ENCODE measurements at places on chromosomes 2 and 18.

- no peak for DNase-seq
These were observed 142.9 kb upstream of the NCKAP5 start for GRCh38 chr2:133711201-133711600.

GRCh38 chr2:99035920-99036319 lies 99.9 kb upstream of the CRACDL start:
- DNase-seq: no peak

DNA sequence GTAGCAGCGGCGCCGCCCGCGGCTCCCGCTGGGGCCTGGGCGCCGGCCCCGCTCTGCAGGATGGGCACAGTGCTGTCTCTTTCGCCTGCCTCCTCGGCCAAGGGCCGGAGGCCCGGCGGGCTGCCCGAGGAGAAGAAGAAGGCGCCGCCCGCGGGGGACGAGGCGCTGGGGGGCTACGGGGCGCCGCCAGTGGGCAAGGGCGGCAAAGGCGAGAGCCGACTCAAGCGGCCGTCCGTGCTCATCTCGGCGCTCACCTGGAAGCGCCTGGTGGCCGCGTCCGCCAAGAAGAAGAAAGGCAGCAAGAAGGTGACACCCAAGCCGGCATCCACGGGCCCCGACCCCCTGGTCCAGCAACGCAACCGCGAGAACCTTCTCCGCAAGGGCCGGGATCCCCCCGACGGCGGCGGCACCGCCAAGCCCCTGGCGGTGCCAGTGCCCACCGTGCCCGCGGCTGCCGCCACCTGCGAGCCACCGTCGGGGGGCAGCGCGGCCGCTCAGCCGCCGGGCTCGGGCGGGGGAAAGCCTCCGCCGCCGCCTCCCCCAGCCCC lies 369 bp downstream of the CDK5R2 start:
- DNase-seq: no peak

- no peak for DNase-seq
These were observed 148.5 kb downstream of the FHOD3 start for GRCh38 chr18:36446059-36446458.

DNA sequence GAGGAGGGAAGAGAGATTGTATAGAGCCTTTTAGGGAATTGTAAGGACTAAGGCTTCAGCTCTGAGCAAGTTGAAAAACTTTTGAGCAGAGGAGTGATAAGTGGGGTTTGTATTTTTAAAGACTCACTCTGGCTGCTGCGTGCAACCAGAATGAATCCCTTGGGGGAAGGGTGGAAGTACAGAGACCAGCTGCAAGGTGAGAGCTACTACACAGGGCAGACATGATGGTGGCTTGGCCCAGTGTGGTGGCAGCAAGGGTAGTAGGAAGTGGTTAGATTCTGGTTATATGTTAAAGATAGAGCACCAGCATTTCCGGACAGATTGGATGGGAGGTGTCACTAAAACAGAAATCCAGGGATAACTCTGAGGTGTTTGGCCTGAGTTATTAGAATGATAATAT lies 10.1 kb upstream of the SESTD1 start:
- no peak for DNase-seq

GRCh38 chr18:59272221-59272888 lies 899 bp downstream of the RAX start:
- DNase-seq: no peak

DNA sequence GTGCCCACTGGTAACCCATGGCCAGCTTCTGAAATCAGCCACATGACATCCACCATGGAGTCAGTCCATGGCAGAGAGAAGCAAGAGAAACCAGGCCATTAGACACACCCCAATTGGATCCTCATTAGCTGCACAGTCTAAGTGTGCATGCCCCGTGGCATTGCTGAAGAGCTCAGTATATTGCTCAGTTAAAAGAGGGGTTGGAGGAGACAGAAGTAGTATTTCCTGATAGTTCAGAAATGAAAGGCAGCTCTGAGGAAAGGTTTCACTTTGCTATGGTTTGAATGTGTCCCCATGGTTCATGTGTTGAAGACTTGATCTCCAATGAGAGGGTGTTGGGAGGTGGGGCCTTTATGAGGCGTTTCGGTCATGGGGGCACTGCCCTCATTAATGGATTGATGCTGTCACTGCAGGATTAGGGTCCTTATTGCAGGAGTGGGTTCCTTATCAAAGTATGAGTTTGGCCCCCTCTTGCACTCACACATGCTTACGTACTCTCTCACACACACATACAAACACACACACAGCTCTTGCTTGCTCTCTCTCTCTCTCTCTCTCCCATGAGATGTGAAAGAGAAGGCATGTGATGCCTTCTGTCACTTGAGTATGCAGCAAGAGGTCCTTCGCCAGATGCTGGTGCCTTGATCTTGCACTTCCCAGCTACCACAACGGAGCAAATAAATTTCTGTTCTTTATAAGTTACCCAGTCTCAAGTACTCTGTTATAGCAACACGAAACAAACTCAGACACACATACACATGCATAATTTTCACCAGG lies 58.0 kb downstream of the TMEM163 start:
- no peak for DNase-seq

GRCh38 chr2:72427022-72427861 lies 279.6 kb upstream of the CYP26B1 start:
- no peak for DNase-seq

- DNase-seq: no peak
These were observed 1308.2 kb upstream of the NRXN1 start for GRCh38 chr2:52340171-52340570.

- no peak for DNase-seq
These were observed 25.3 kb upstream of the STARD7 start for GRCh38 chr2:96233880-96234316.

GRCh38 chr2:98347298-98348065 lies 1.2 kb downstream of the CNGA3 start:
- DNase-seq: no peak

DNA sequence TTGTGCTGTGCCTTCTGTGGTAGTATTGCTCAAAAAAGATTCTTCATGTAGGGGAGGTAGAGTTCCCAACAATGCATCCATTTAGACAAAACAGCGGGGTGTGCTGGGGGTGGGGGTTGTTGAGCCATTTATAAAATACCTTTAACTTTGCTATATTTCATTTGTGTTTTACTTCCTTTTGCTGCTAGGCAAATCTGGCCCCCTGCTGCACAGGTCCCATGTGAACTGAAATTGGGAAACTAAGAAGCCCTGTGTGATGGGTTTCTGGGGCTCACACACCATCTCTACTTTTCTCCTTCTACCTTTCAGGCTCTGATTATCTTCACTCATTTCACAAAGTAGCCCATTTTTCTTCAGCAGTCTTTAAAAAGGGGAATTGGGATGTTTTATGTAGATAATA lies 52.7 kb upstream of the ITGA4 start:
- DNase-seq: no peak

DNA sequence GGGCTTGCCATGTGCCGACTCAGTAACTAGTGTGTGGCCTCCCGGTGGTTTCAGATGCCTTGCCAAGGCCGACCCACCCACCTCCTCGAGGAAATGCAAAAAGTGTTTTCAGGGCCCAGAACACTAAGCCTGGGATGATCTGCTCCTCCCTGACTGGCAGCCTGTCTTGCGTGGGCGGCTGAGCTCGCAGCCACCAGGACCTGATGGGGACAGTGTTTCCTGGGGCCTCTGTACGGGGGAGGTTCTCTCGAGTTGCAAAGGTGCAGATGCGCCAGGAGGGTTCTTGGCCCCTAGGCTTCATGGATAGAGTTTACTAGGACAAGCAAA lies 85.2 kb downstream of the GLI2 start:
- no peak for DNase-seq

DNA sequence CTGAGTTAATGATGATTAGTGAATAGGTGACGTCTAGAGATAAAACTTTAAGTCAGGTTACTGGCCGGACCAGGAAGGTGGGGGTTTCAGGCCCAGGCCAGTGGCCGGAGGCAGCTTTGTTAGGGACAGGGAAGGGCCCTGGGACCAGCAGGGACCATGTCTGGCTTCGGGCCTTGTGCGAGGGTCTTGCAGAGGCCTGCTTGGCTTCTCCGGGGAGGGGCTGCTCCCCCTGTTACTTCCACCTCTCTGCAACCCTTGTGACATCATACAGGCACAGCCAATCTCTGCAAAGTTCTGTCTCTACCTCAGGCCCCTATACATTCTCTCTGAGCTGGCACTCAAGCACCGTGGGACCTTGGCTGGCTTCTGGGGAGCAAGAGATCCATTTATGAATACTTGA lies at the start of gene ALLC:
Gene ALLC, plus strand, starts transcription at position 320 of the 400 bp plus-strand sequence. CDS start 12,958 bp downstream, outside the sequence.
- no peak for DNase-seq

DNA sequence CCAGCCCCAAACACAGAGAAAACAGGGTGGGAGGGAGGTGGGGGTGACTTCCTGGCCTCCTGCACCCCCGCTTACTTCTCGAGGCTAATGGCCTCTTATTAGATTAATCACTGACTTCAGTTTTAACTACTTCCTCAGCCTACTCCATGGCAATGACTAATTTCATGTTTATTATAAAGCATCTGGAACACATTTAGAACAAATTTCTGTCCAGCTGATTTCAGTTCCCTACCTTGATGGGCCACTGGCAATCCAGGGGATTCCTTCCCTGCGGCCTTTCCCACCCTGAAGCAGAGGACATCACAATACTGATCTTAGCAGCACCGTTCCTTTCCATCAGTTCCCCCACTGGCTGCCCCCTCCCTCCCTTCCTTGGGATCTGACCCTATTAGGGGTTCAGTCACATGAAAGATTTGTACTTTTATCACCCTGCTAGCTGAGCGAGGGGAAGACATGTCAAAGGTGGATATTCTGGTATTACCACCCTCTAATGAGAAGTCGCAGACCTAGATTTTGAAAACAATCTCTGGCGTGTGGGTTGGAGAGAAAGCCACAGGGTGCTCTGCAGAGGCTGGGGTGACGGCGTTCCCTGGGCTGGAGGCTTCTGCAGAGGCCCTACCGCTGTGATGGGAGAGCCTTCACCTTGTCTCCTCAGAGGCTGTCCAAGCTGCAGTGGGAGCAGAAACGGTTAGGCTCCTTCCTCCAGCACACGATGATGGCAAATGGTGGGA lies 67.6 kb downstream of the KIAA2012 start:
- no peak for DNase-seq

- DNase-seq: no peak
These were observed 153.5 kb upstream of the CAVIN2 start for GRCh38 chr2:192000196-192000980.

- no peak for DNase-seq
These were observed 625.6 kb upstream of the CDH2 start for GRCh38 chr18:28802546-28802945.
